Left forelimb (tissue), 1 donor: ENCODE measurements at places on chromosomes 2 and 18.

- no peak for DNase-seq
These were observed 73.8 kb upstream of the ITM2C start for GRCh38 chr2:230790981-230791380.

GRCh38 chr2:221502270-221503010 lies 69.7 kb downstream of the EPHA4 start:
- DNase-seq = no peak

DNA sequence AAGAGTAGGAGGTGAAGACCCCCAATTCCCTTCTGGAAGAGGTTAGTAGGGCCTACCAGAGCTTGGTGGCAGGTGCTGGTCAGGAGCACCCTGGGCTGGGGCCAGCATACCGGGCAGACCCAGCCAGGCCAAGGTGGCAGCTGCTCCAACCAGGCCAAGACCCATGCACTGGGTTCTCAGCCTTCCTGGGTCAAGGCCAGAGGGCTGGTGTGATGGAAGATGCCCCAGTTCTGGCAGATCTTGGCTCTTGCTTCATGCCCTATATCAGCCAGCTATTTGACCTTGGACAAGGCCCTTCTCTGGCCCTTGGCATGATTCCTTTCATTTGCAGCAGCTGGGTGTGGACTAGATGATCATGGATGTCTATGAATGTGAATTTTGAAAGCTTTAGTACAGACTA lies 57.7 kb downstream of the PRKCE start:
- no peak for DNase-seq

- no peak for DNase-seq
These were observed 1.0 kb downstream of the PLEK start for GRCh38 chr2:68366083-68366560.

DNA sequence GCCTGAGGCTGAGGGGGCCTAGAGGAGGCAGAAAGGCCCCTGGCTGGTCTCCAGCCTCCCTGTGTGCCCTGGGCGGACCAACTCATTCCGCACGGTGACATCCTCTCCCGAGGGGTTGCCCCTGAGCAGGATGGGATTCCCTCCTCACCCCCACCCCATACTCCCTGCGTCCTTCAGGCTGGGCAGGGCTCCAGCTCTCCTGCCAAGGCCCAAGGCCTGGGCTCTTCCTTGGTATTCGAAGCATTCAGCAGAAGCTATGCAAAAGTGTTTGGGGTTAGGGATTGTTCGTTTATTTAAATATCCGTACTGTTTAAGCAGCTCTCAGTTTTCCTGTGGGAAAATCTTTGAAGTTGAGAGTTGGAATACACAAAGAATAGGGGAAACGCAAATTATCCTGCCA lies 113.1 kb upstream of the RAB12 start:
- no peak for DNase-seq

- no peak for DNase-seq
These were observed 12.4 kb downstream of the DYM start for GRCh38 chr18:49447810-49448745.

DNA sequence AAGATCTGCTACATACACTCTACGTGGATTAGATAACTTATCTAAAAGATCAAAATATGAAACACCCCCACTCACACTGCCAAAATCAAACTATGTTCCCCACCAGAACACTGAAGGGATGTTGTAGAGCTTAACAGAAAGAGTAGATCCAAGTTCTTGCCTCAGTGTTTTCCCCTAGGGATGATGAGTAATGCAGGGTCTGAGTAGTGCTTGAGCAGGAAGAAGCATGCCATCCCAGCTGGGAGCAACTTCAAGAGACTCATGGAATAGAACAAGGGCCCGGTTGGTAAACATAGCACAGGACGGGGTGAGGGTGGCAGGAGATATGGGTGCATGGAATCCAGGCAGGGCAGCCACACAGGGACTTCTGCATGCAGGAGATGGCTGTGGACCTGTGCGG lies 74.3 kb downstream of the SNTG2 start:
- no peak for DNase-seq

- no peak for DNase-seq
These were observed 20.3 kb downstream of the ANKRD30B start for GRCh38 chr18:14768241-14768640.

DNA sequence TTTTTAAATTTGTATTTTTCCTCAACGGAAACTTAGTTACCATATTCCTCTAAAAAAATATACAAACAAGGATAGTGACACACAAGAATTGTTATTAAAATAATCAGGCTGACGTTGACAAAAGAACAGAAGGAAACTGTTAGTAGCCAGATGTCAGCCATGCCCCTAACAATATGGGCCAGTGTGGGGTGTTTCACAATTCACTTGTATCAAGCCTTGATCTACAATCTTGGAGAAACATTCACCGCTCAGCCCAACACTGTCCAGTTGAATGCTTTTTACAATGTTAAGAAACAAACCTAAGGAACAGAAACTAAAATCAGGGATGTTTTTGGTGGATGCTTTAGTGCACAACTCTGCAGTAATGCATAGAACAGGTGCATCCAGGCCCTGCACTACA lies 44.6 kb downstream of the TMEFF2 start:
- DNase-seq = no peak
